Prostate gland (tissue), 2 donors: ENCODE measurements at places on chromosomes 16 and 17. TPM values are rescaled to one million over a fixed set of nuclear protein-coding genes. Genes with fewer than 3 reads are reported as not detected.

Gene TNRC6C
- total RNA-seq = 29.7 TPM

Gene TNK1
- total RNA-seq = 9.9 TPM

Gene KRTAP9-2
- total RNA-seq = not detected

Gene MARCHF10
- 29.7 TPM for total RNA-seq

Gene TBX4
- 3.5 TPM for total RNA-seq

Gene SLC16A11
- 1.8 TPM for total RNA-seq

Gene DNASE1L2
- total RNA-seq = 0.77 TPM
